ENCODE measurements at places on chromosomes 4 and X. TPM values are rescaled to one million over a fixed set of nuclear protein-coding genes. Genes with fewer than 3 reads are reported as not detected.

MAGEA10 gene
- not detected for total RNA-seq

AWAT2 gene
- not detected for total RNA-seq

- no peak for DNase-seq
Observed at GRCh38 chr4:84413976-84414375, 85.1 kb downstream of the NKX6-1 start.

GRCh38 chrX:153200462-153200861 is 21.4 kb downstream of the MAGEA1 start:
- no peak for DNase-seq

DNA sequence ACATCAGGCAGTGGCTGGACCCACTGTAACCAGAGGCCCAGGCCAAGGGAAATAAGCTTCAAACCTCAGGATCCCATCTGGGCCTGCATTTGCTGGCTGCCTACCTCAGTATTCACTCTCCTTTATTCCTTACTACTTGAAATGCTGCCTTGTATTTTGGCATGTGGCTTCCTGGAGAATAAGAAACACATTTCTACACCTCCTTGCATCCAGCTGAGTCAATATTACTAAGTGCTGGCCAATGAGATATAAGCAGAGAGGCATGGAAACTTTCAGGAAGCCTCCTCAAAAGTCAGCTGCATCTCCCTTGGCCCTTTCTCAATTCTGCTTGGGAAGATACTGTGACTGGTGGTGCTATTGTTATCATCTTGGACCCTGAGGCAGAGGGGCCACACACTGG is 59.8 kb upstream of the RELL1 start:
- DNase-seq: no peak

- DNase-seq: peak; percentile 38
Observed at GRCh38 chrX:10833299-10834169, 213.1 kb upstream of the MID1 start.

Data from NCI-H460 (cell line).